NCI-H2171 treated with DMSO at 0.1 percent for 48 hours (cell line): ENCODE measurements at places on chromosomes 13 and 19.

GRCh38 chr13:111031531-111031961, 83.6 kb upstream of the ARHGEF7 start:
- no peak for DNase-seq

DNA sequence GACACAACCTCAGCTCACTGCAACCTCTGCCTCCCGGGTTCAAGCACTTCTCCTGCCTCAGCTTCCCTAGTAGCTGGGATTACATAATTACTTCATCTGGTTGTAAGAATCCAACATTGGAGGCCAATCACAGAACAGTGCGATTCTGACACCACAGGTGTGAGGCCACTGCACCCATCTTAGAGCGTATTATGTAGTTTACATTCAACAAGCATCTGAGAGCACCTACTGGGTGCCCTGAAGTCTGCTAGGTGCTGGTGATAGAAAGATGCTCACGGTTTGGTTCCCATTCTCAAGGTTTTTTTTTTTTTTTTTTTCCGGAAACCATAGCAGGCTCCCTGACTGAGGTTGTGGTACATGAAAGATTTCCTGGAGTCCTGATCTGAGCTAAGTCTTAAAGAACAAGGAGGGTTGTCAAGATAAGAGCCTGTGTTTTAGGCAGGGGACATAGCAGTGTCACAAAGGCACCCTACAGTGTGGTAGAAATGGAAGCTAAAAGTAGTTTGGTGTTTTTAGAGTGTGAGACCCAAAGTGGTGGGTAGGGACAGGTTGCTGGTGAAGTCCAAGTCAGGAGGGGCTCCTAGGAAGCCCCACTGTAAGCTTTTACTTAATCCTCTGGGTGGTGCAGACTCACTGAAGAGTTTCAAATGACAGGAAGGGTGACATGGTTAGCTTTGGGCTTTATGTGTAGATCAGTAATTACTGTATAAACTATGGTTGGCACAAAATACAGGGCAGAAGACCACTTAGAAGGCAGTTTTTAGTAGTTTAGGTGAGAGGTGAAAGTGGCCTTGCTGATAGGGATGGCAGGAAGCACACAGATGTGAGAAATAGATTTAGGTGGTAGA, 15.2 kb downstream of the SAE1 start:
- DNase-seq = no peak

DNA sequence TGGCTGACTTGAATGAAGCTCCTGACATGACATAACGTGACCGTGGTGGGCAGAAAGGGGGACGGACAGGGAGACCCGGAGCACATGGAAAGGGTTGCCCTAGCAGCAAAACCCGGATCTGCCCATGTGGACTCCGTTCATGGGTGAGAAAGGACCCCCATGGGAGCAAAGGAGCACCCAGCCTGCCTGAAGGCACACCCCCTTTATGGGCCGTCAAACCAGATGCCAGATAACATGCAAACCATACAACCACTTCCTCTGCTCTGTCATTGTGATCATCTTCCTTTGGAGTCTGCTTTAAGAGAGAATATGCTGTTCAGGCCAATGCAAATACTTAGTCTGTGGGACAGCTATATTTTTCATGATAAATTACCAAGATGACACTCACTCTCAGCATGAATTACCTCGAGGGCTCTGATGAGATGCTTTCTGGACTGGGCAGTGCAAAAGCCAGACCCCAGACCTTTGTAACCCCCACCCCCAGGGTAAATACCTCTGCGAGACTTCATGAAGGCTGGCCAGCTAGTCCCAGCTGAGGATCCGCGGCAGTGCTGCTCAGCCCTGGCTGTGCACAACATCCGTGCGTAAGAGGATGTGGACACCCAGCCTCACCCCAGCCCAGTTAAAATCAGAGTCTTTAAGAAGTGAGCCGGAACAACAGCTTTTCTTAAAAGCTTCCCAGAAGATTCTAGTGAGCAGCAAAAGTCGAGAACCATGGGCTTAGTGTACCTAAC, 126.6 kb downstream of the USP12 start:
- no peak for DNase-seq

- DNase-seq = no peak
These were observed 19.9 kb downstream of the KDM4B start for GRCh38 chr19:4988770-4989251.

- peak; percentile 76 for DNase-seq
These were observed 40.8 kb upstream of the TPP2 start for GRCh38 chr13:102555914-102556553.

DNA sequence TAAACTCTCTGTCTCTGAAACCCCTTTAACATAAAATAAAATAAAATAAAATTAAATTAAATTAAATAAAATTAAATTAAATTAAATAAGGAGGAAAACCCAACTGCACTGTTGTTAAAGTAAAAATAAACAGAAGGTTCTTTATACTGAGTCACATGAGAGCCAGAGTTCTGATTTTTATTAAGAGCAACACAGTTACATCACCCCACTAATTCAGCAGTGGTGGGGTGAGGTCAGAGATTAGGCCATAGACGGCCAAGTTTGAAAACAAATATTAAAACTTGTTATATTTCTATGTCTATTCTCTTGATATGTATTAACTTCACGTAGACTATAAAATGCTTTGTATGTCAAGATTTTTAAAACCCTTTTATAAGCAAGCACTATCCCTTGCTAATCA, 59.5 kb downstream of the MYCBP2 start:
- no peak for DNase-seq

DNA sequence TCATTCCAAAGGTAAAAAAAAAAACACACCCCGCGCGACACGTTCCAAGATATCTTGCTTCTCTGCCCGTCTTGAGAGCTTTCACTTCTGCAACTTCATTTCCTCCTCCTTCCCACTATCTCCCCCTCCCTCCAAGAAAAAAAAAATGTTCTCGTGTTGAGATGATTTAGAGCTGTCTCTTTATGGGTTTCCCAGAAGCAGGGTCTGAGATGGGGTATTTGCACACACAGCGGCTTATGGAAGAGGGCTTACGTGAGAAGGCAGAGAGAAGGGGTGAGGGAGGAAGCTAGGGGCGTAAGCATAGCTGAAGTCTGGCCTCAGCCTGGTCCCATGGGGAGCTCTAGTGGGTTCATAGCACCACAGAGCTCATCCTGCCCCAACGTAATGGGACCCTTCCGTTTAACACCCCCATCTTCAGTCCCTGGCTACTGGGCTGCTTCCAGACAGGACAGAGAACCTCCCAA, 31.3 kb upstream of the USE1 start:
- DNase-seq = no peak

- DNase-seq = no peak
These were observed 32.2 kb upstream of the SLC15A1 start for GRCh38 chr13:98784666-98785065.

GRCh38 chr19:8607386-8607785, 3.1 kb downstream of the ADAMTS10 start:
- no peak for DNase-seq

- DNase-seq = no peak
These were observed 89.2 kb downstream of the DHRS12 start for GRCh38 chr13:51714663-51715168.

- no peak for DNase-seq
These were observed 13.3 kb downstream of the IFT88 start for GRCh38 chr13:20580257-20580656.

DNA sequence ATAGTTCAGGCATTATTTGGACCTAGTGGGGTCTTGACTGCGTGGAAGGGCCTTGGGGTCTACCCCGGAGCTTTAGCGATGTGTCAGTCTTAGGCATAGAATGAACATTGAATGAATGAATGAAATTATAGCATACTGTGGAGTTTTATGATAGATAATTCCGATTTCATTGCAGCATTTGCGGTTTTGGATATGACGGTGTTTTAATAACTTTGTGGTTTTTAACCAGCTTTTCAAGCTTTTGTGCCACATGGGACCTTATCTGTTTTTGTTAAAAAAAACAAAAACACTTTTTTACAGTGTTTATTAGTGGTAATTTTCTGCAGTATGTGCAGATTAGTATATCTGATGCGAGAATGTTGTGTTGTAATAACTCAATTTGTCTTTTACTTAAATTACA, 696 bp downstream of the NUP58 start:
- DNase-seq = no peak

- no peak for DNase-seq
These were observed 1886.1 kb downstream of the PCDH9 start for GRCh38 chr13:65343898-65344663.

DNA sequence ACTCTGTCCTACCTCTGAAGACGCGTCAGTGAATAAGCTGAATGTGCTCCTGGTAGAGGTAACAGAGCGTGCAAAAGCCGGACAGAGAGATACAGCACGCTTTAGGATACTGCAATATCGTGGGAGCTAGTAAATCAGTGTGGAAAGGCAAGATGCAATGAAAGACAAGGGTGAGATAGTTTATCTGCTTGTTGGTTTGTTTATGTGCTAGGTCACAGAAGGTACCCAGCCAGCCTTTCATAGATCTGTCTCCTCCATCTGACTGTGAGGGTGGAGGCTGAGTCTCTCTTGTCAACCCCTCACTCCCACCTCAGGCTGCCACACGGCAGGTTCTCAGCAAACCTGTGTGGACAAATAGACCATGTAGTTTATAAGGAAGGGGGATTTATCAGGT, 904 bp upstream of the GIPC1 start:
- DNase-seq = no peak

DNA sequence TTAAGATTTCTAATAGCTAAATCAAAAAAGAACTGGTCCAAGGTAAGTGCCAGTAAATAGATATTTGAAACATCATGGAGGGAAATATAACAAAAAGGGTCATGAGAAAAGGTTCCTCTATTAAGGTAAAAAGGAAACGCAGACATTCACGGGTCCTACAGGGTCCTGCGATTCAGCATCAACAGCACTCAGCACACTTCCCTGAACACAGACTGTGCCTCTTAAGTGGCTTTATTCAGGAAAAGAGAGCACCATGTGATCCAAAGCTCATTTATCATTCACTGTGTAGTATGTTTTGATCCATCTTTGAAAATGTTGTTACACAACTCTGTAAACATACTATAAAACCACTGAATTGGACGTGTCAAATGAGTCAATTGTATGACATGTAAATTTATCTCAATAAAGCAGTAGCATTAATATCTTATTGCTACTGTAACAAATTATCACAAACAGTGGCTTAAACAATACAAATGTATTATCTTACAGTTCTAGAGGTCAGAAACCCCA, 33.7 kb downstream of the CRYL1 start:
- DNase-seq = no peak

- DNase-seq = no peak
These were observed 5.6 kb upstream of the KATNAL1 start for GRCh38 chr13:30312904-30313303.

- DNase-seq = no peak
These were observed 107.8 kb downstream of the EDNRB start for GRCh38 chr13:77810878-77811277.

- no peak for DNase-seq
These were observed 183.9 kb upstream of the CSNK1A1L start for GRCh38 chr13:37289212-37289935.

DNA sequence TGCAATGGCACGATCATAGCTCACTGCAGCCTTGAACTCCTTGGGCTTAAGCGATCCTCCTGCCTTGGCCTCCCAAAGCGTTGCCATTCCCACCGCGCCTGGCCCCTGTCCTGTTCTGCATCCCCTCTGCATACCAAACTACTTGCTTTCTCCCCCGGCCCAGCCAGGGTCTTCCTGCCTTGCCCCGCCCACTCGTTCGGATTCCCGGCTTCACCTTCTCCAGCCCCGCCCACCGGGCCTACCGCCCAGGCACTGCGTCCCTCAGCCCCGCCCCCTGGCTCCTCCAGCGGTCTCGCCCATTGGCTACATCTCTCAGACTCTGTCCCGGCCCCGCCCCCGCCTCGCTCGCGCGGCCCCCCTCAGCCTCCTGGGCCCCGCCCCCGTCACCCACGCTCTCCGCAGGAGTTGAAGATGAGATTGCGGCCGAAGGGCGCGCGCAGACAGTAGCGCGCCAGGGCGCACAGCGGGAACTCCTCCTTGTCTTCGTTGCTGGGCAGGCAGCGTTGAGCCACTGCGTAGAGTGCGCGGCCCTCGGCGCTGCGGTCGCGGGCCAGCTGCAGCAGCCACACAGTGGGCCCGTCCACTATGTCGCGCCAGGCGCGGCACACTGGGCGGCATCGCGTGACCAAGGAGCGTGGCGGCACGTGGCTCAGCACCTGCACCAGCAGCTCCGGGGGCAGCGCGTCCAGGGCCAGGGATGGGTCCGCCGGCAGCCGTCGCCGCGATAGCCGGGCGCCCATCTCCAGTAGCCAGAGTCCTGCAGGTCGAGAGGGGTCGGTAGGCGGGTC, 19.0 kb downstream of the MRPS12 start:
- DNase-seq = peak; percentile 88

DNA sequence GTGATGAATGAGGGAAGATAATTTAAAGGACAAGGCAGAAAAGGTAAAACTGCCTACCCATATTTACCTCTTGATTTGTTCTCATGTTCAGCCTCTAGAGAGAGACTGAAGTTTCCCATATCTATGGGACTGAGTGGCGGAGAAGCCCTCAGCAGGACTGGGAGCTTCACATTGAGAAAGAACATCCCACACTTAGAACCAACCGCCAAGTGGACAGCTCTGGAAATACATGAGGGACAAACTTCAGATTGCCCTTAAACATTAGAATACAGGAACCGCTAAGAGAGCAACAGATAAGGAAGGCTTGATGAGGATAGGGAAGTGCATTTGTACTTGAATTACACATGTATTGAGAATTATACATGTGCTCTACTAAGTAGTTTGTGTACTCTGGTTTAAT, 316.0 kb upstream of the MIR17HG start:
- no peak for DNase-seq

DNA sequence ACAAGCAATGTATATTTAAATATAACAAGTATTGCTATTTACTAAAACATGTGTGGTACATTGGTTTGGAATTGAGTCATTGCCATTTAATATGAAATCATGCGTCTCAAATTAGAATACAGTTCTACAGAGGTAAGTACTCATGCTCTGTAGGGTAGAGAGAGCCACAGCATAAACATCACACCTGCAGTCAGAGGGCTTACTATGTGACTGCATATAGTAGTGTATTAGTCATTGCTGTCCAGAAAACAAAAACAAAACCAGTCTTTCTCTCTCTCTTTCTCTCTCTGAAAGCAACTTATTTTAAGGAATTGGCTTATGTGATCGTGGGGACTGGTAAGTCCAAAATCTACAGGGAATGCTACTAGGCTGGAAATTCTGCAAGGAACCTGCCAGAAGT, 370.3 kb downstream of the GPC5 start:
- DNase-seq = no peak

GRCh38 chr13:113354831-113355610, 8.9 kb downstream of the GRTP1 start:
- DNase-seq = no peak

GRCh38 chr13:104937881-104938280, 1597.6 kb downstream of the EFNB2 start:
- DNase-seq = no peak

- peak; percentile 99 for DNase-seq
These were observed 9.9 kb downstream of the LMTK3 start for GRCh38 chr19:48501494-48502349.

- no peak for DNase-seq
These were observed 138.8 kb upstream of the GJB6 start for GRCh38 chr13:20370815-20371421.

DNA sequence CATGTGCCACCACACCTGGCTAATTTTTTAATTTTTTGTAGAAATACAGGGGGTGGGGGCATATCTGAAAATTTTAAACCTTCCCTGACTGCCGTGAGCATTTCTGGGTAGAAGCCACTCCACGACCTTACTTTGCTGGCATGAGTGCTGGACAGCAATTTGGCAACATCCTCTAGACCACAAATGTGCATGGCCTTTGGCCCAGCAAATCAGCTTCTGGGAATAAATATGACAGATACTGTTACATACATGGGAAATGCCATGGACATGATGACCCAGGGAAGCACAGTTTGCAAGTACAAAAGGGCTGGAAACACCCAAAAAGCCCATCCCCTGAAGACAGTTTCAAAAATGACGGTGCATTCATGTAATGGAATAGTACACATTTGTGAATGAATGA, 3.2 kb upstream of the PVR start:
- DNase-seq = no peak
